ENCODE measurements at places on chromosomes 1 and 21. TPM values are rescaled to one million over a fixed set of nuclear protein-coding genes. Genes with fewer than 3 reads are reported as not detected.

Gene SARS1
- total RNA-seq: 89.0 TPM

Gene SLAMF7
- 1.0 TPM for total RNA-seq

Gene TRAF3IP3
- total RNA-seq: not detected

Gene AKR7A3
- 0.15 TPM for total RNA-seq

Gene CHODL
- total RNA-seq: not detected

Gene SELENOF
- total RNA-seq: 191 TPM

Gene HSD11B1
- 0.60 TPM for total RNA-seq

Gene CACNA1S
- not detected for total RNA-seq

Gene SPATA45
- total RNA-seq: not detected

Gene SLC45A1
- total RNA-seq: 11.3 TPM

Gene ZNF695
- 2.5 TPM for total RNA-seq

Gene AMY1B
- total RNA-seq: not detected

Gene TIAM1
- 1.0 TPM for total RNA-seq

Gene UROD
- total RNA-seq: 46.5 TPM

Gene COL9A2
- total RNA-seq: 0.07 TPM

Gene TNFRSF14
- 0.16 TPM for total RNA-seq

Gene CAMK2N1
- 58.0 TPM for total RNA-seq

Gene REN
- not detected for total RNA-seq

Gene CD1D
- total RNA-seq: not detected

Gene S100A7
- not detected for total RNA-seq

Gene NBPF8
- 4.5 TPM for total RNA-seq

Gene SLC1A7
- not detected for total RNA-seq

Gene CRNN
- total RNA-seq: not detected

Gene TLR5
- total RNA-seq: 0.13 TPM

Gene ANKRD35
- total RNA-seq: not detected

Gene CA14
- not detected for total RNA-seq

Gene ZNF648
- total RNA-seq: not detected

Gene BGLAP
- 0.32 TPM for total RNA-seq

Gene PGBD2
- 3.5 TPM for total RNA-seq

Gene ARHGEF16
- 5.2 TPM for total RNA-seq

Gene HMGCS2
- not detected for total RNA-seq

Gene GBP7
- not detected for total RNA-seq

Gene PPP1R8
- 37.9 TPM for total RNA-seq

Gene FAM131C
- total RNA-seq: 13.5 TPM

Gene LY9
- total RNA-seq: 0.15 TPM

Gene CIART
- total RNA-seq: 2.7 TPM

Gene RNF186
- total RNA-seq: not detected

Gene PRR9
- total RNA-seq: 0.05 TPM

Gene PLA2G2F
- total RNA-seq: not detected

Gene CCDC30
- total RNA-seq: 0.74 TPM
